AG20443 (cell line): ENCODE measurements at places on chromosomes 2 and 18.

DNA sequence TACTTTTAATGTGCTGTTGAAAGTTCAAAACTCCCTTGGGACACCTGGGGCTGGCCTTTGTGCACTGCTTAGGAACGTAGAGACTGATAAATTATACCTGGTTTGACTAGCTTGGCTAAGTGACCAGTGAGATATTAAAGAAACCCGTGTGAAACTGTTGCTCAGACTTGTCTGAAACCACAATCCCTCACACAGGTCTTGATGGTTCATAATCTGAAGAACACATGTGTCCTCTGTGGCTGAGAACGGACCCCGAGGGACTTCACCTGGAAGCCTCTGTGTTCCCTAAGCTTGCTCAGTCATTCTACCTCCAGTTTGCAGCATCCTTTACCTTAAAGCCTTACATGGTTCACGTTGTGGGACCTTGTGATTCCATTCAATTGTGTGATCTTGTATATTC lies 218.8 kb downstream of the CBLN2 start:
- no peak for DNase-seq

DNA sequence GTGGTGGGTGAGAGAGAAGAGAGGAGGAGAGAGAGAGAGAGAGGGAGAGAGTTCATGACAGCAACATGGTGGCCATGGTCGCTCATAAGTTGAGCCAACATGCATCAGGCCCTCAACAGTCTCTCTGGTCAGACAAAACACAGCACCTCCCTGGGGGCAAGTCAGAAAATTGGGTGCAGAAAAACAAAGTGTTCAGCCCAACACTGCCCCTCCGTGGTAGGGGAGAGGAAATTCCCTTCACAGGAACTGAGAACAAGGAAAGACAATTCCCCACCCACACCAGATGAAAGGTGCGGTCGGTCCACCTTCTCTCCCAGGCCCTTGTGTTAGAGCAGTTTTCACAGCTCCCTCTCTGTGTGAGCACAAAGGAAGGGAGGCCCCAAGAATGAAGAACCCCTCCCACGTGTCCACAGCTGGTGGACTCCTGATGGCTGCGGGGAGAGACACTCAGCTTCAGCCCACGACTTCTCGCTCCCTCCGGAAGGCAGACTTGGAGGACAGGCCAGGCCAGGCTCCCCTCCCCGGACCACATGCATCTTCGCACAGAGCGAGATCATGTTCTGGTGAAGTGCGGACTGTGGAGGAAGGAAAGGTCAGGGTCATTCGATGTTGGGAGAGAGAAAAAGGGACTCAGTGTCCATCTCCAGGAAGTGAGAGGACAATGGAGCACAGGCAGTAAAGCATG lies 181.7 kb downstream of the ANAPC1 start:
- DNase-seq: peak; percentile 71

GRCh38 chr2:214395040-214395439 lies 15.8 kb upstream of the VWC2L start:
- DNase-seq: no peak

DNA sequence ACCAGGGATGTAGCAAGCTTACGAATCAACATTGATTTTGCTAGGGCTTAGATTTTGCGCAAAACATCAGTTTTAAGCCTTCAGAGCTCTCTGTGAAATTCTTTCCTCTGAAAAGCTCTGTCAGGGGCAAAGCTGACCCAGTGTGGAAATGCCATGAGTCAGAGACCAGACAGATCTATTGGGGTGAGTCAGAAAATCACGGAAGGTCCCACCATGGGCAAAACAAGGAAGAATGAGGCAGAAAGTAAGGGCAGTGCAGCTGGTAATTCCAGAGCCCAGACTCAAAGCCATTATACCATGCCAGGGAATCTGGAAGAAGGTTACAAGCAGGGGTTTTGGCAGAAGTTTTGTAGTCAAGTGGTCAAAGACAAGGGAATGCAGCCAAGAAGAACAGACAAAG lies 256.6 kb upstream of the CTAGE1 start:
- DNase-seq: peak; percentile 88

DNA sequence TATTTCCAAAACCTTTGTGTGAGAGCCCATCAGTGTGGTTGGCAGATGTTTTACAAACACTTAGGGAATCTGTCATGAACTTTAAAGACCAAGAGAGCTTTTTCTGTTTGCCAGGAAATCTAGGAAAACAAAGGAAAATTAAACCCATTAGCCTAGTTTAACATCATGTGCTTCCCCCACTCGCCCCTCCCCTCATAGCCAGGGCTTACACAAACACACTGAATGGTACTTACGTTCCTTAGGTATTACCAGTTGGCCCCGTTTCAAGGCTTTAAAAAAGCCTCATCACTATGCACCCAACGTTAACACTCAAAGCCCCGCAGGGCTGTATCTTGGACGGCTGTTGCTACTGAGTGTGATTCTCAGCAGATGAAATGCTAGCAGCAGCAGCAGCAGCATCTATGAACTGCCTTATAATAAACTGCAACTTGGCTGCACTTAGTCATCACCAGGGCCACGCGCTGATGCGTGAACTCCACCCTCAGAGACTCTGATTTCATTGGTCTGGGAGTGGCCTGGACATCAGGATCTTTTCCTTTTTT lies 20.1 kb upstream of the TTC39C start:
- DNase-seq: peak; percentile 82

- no peak for DNase-seq
Observed at GRCh38 chr2:11310212-11310611, 34.2 kb downstream of the ROCK2 start.

GRCh38 chr18:9916808-9917207 lies 3.0 kb downstream of the VAPA start:
- no peak for DNase-seq

GRCh38 chr18:22394428-22394827 lies 23.3 kb downstream of the CTAGE1 start:
- no peak for DNase-seq

DNA sequence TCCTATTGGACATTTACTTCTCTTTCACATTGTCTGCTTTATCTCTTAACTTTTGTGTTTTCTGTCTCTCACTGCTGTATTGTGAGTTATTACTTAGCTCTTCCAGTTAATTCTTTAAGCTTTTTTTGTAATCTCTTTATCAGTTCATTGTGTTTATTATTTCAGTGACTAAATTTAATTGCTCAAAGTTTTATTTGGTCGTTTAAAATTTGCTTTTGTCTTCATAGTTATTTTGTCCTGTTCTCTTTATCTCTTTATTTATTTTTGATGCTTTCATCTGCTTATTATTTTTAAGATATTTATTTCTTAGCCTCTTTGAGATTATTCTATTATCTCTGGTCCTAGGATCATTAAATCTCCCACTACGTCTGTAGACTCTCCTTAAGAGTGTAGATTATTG lies 268.6 kb downstream of the ALPK2 start:
- no peak for DNase-seq

GRCh38 chr2:98090951-98091350 lies 4.0 kb downstream of the VWA3B start:
- DNase-seq: no peak

DNA sequence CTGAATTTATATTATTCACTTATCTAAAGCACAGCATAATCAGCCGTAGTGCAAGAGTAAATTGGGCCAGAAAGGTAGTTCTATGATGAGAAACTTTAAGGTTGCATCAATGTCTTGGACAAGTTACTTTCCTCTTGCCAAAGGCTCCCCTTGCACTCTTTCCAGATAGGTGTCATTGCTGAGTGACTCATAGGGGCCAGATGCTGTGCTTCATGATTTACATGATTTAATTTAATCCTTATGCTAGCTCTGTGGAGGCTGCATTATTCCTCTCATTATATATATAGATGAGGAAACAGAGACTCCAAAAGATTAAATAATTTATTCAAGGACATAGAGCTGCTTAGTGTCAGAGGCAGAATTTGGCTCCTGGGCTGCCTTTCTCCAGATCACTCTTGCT lies 5.0 kb downstream of the CFAP221 start:
- peak; percentile 66 for DNase-seq

- peak; percentile 38 for DNase-seq
Observed at GRCh38 chr2:203909974-203910373, 26.6 kb upstream of the ICOS start.

- DNase-seq: peak; percentile 61
Observed at GRCh38 chr18:12254136-12254819, at the start of gene CIDEA. TSS of gene CIDEA (plus strand) at chr18:12254361. CDS start at chr18:12254384, 23 bp downstream.

GRCh38 chr2:138116456-138116855 lies 152.2 kb downstream of the HNMT start:
- no peak for DNase-seq

GRCh38 chr18:24396082-24396633 lies 1.5 kb downstream of the OSBPL1A start:
- no peak for DNase-seq

GRCh38 chr2:9971105-9971818 lies 19.8 kb downstream of the GRHL1 start:
- peak; percentile 49 for DNase-seq

GRCh38 chr18:59912007-59912550 lies 12.3 kb downstream of the PMAIP1 start:
- DNase-seq: no peak

DNA sequence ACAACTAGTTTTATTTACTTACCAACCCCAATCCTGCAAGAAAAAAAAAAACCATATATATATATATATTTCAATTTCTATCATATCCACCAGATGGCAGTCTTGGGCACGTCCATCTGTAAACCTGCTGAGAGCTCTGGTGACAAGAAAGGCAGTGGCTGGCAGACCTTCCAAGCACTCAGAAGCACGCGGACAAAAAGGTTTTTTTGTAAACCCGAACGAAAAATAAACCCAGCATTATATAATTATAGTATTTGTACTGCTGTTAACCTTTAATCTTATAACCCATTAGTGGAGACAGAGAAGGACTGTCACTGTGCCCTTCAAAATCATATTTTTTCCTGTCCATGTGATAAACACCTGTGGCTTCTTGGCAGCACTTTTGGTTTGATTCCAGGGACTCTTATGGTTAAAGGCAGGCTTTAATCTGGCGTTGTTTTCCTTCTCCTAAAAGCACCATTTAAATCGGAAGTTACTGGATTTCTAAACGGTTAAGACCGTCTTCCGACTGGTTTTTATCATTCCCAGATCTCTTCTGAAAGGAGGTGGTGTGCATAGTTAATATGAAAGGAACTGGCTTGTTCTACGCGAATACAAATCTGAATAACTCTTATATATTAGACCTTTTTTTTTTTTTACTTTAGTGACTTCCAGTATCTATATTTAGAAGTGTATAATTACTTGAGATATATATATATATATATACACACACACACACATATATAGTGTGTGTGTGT lies 31.0 kb upstream of the SLC3A1 start:
- peak; percentile 78 for DNase-seq

DNA sequence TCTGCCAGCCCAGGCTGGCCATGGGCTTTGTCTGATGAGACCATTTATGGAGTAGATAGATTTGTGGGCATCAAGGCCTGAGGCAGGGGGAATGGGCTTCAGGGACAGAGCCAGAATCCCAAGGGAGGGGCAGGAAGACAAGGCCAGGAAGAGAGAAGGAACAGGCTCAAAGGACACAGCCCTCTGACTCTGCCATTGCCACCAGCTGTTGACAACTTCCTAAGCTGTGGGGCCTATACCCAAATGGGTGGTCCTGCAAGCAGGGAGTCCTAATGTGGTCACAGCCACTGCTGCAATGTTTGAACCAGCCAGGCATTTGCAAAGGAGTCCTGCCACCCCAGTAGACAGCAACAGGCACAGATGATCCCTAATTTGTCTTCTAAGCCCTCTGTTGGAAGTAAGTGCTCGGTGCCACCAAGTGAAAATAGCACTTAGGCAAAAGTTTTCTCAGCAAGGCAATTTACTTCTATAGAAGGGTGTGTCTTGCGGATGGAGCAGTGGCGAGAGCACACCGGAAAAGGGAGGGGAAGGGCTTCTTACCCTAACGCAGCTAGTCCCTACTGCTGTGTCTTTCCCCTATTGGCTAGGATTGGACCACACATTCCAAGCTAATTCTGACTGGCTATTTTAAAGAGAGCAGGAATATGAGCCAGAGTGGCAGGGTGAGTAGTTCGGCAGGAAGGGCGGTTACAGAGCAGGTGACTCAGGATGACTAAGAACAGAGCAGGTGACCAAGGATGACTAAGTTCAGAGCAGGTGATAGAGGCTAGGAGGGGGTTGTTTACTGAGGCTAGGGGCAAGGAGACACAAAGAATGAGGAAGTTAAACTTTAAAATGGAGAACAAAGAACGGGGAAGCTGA lies 47.2 kb downstream of the C1QL2 start:
- DNase-seq: no peak

- peak; percentile 53 for DNase-seq
Observed at GRCh38 chr2:71379086-71379485, 47.5 kb downstream of the ZNF638 start.

DNA sequence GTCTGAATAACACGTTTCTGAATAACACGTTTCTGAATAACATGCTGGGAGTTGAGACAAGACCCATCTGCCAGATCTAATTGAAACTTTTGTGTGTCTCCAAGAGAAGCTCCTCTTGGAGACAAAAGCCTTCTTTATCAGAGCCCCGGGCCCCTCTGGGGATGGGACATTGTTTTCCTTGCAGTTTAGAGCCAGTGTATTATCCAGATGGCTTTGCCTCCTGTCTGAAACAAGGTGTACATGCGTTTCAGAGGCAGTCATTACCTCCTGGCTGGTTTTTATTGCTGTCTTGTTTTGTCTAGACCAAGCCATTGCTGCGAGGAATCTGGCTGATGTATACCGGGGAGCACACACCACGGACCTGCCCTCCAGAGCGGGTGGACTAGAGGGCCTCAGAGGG lies 7.8 kb downstream of the FOSL2 start:
- no peak for DNase-seq

DNA sequence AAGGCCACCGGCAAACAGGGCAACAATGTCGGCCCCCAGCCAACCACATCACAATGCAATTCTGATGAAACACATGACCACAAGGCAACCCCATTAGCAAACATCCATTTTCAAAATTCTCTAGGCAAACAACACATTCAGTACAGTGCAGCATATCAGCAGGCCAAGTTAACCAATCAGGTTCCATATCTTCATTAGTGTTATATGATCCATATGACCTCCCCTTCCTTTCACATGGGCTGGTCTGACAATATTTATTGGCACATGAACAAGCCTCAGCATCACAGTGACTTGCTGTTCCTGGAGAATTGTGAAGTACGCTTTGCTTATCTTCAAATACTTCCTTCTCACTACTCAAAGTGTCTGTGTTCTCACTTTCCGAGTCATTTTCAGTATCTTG lies 19.8 kb downstream of the RNF103 start:
- no peak for DNase-seq

DNA sequence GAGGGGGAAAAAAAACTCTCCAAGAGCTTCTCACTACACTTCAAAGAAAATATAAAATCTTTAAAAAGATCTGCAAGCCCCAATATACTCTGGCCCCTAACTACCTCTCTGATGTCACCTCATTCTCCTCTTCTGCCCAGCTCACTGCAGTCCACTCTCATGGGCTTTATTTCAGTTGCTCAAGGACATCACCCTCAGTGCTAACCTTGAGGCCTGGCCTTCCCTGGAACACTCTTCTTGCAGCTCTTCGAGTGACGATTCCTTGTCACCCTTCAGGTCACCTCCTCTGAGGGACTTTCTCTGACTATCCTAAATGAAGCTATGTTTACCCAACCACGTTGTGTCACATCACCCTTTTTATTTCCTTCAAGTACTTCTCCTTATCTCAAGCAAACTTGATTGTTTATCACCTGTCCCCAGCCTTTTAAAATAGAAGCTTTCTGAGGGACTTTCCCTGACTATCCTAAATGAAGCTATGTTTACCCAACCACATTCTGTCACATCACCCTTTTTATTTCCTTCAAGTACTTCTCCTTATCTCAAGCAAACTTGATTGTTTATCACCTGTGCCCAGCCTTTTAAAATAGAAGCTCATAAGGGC lies 10.4 kb downstream of the RTTN start:
- DNase-seq: no peak

GRCh38 chr18:49359732-49360444 lies 100.6 kb downstream of the DYM start:
- peak; percentile 65 for DNase-seq

GRCh38 chr2:191127235-191127634 lies 23.6 kb downstream of the STAT4 start:
- no peak for DNase-seq
